Dermis lymphatic vessel endothelial cell (primary cell): ENCODE measurements at places on chromosomes 11 and 22. TPM values are rescaled to one million over a fixed set of nuclear protein-coding genes. Genes with fewer than 3 reads are reported as not detected.

MPPED2 gene
- total RNA-seq = 0.22 and 0.60 TPM in 2 replicates

LDHAL6A gene
- total RNA-seq = not detected in 2 replicates

OR52K2 gene
- total RNA-seq = not detected in 2 replicates

H19 gene
- 11.3 and 128 TPM in 2 replicates for total RNA-seq

NNMT gene
- 52.1 and 145 TPM in 2 replicates for total RNA-seq

GLYATL1 gene
- not detected in 2 replicates for total RNA-seq

MMP10 gene
- 0.95 and 1.2 TPM in 2 replicates for total RNA-seq

CRYBA4 gene
- 0.22 TPM in 1 of 2 replicates, not detected in the other for total RNA-seq

CCDC87 gene
- 0.11 and 0.17 TPM in 2 replicates for total RNA-seq

FADS2 gene
- 23.1 and 32.7 TPM in 2 replicates for total RNA-seq

TIGD3 gene
- total RNA-seq = 0.09 and 0.22 TPM in 2 replicates

GSTT2B gene
- 0.77 and 13.5 TPM in 2 replicates for total RNA-seq

CST6 gene
- total RNA-seq = 0.11 and 0.34 TPM in 2 replicates

PGR gene
- under 0.01 TPM in 1 of 2 replicates, not detected in the other for total RNA-seq

GUCY1A2 gene
- total RNA-seq = under 0.01 TPM in 2 replicates
